Activated T-helper 1 cell treated with Interleukin-2 at 50 U/mL for 16 hours (primary cell): ENCODE measurements at places on chromosomes 12 and 14.

DNA sequence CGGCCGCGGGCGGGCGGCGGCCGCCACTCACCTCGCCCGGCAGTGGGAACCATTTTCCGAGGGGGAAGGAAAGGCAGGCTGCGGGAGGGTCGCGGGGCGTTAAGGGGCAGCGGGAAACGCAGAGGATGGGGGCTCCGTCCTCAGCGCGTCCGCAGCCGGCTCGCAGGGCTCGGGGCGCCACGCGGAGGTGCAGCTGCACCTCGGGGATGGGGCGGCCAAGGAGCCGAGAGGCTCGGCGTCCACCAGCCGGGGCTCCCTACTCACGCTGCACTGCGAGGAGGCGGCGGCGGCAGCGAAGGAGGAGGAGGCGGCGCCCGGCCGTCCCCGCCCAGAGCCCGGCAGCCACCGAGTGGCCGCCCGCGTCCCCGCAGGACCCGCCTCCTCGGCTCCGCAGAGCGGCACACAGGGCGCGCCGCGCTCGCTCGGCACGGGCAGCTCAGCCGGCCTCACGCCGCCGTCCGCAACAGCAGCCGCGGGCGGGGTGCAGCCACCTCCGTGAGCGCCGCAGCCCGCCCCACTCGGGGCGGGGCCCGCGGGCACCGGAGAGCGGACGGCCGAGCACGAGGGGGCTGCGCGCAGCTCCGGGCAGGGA lies at the start of gene ATP2B1:
ATP2B1 (minus strand) TSS at position 274 of the 592 bp plus-strand sequence. CDS start 52,952 bp downstream, outside the sequence.
- DNase-seq, result peak; percentile 80

DNA sequence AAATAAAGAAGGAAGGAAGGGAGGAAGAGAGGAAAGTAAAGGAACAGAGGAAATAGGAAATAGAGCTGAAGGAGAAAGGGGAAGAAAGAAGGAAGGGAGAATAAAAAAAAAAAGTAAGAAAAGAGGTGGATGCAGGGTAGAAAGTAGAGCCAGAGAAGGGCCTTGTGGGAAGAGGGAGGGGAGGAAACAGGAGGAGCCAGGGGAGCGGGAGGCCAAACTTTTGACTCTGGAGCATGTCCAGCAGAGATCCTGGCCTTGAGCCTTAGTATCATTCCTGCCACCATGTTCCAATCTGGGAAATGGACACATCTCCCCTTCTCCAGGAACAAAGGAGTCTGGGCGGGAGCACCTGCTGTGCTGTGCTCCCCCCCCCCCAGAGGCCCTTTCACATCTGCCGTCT lies 11.1 kb upstream of the SMUG1 start:
- DNase-seq, result no peak

- DNase-seq, result no peak
Observed at GRCh38 chr14:39005044-39005880, 97.8 kb downstream of the SEC23A start.

DNA sequence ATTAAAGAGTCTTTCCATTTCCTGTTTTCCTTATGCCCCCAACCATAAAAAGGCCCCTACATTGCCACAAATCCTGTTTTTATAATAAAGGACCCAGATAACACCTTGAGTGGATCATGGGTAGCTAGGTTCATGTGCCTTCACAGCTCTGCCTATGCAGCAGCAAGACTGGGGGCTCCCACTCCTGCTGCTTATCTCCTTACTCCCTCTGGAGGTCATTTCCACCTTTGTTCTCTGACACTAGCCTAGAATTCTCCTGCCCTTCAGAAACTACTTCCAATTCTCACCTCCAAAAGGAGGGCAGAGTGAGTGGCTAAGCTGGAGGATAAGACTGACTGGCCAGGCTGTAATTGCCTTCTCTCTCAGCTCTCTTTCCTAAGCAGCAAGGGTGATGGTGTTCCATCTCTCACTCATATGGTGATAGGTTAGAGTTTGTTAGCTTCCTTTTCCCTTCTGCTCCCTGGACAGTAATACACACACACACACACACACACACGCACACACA lies 20.0 kb upstream of the STAC3 start:
- DNase-seq, result no peak

GRCh38 chr12:131137836-131138637 lies 184.3 kb downstream of the ADGRD1 start:
- DNase-seq, result no peak

- DNase-seq, result no peak
Observed at GRCh38 chr14:39043352-39043943, 59.6 kb downstream of the SEC23A start.

- DNase-seq, result no peak
Observed at GRCh38 chr12:10716704-10717315, 6.3 kb downstream of the YBX3 start.

- DNase-seq, result no peak
Observed at GRCh38 chr14:104712881-104713734, 10.9 kb upstream of the ADSS1 start.

DNA sequence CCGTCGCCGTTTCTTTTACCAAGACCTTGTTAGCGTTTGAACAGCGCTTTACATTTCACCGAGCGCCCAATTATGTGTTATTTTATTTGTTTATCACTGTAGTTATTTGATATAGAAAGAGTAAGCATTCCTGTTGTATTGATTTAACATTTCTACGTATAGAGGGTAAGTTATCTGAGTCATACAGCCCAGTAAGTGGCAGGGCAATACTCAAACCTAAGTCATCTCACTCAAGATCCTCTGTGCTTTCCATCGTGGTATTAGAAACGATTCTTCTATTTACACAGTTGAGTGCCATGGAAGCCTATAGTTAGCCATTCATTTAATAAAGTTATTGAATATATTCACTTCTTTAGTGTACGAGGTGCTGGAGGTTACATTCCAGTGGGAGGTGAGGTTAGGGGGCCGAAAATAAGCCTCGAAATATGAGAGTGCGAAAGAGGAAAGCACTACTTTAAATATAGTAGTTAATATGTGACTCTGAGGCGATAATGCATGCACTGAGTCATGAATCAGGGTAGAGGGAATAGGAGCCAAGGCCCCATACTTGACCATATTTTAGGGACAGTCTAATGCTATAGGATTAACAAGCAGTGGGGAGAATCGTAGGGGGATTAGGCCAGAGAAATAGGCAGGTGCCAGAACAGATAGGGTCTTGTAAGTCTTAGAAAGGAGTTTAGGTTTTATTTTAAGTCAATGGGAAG lies 629 bp downstream of the RAD51AP1 start:
- no peak for DNase-seq

DNA sequence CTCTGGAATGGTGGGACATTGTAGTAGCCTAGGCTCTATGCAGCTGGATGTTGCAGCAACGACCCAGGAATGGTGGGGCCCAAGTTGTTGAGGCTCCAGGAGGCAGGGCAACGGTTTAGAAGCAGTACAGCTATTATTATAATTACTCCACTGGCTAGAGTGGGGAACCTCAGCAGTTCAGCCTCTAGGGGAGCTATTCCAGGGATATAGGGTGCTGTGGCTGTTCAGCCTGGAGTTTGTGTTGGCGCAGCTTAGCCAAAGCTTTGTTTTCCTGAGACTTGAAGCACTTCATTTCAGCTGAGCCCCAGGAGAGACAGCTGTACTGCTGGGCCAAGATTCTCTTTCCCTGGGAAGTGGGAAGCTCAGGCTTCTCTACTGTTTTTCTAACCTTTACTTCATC lies 1023.0 kb upstream of the ATXN7L3B start:
- no peak for DNase-seq

DNA sequence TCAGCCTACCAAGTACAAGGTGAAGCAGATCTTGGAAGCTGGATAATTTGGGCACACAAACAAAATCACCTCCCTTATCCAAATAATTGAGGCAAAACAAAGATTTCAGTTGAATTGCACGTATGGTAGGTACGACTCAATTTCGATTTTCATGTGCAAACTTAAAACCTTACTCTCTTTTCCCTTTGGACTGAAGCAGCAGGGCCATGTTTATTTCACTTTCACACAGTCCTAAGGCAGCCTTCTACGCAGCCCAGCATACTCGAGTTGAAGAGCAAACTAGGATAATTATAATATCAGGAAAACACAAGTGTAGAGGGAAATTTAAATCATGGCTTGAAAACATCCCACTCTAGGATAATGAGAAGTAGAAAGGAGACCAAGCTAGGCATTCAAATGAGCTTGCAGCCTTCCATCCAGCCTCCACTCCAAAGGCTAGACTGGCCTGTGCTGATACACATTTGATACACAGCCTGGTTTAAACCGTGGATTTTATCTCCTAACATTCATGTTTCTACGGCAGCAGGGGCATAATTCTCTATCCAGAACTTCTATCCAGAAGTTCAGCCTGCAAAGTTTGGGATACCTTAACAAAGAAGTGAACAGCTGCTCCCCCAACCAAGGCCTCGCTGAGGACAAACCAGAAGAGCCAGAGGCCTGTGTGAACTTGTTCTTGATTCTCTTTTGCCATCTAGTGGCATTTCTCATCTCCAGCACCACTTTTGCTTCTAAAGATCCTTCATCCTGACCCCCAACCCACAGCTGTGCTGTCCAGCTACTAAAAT lies 2.4 kb upstream of the RNASE7 start:
- DNase-seq, result no peak

GRCh38 chr12:114306646-114307045 lies 99.3 kb downstream of the TBX5 start:
- DNase-seq, result no peak

GRCh38 chr12:77115471-77115870 lies 50.1 kb upstream of the E2F7 start:
- DNase-seq, result no peak

DNA sequence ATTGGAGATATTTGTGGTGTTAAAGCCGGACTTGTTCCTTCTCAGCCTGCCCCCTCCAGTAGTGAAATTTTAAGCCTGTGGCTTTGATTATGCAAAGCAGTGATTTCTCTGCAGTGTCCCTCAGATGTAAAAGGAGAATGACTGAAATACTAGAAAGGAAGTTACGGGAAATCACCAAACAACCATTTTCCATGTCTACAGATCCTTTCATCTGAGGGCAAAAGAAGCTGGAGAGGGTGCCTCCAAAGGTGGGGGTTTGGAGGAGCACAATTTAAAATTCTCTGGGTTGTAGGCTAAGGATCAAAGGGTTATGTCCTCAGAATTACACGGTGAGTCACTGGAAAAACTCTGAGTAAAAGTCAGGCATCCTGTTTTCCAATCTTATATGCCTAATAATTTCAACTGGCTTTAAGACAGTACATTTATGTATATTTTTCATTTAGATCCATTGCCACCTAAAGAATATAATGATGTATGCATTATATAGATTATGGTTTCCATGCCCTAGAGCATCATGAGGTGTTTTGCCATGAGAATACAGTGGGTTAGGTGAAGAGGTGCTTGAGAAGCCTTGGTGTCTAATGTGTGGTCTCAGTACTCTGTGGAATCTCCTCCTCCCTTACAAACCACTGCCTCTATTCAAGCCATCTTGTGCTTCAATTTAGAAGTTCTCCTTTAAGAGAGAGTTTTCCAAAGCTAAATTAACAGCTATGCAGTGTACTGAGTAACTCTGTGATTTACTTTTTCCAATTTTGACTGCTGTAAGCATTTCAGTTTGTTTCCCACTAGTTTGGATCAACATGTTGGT lies 362.1 kb downstream of the RAD51B start:
- DNase-seq, result no peak

GRCh38 chr12:57085999-57086492 lies 2.9 kb upstream of the NAB2 start:
- DNase-seq, result no peak

DNA sequence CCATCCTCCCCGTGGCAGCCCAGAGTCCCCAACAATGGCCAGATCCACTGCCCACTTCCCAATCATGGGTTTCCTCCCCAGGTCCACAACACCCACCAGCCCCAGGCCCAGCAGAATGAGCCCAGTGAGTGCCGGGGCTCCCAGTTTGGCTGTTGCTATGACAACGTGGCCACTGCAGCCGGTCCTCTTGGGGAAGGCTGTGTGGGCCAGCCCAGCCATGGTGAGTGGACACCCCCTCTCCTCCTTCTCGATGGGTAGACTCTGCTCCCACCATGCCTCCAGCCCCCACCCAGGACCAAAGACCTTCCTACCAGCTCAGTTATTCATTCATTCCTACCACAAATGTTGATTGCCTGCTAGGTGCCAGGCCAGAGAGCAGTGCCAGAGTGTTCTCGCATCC lies 23.8 kb downstream of the PAPLN start:
- no peak for DNase-seq

DNA sequence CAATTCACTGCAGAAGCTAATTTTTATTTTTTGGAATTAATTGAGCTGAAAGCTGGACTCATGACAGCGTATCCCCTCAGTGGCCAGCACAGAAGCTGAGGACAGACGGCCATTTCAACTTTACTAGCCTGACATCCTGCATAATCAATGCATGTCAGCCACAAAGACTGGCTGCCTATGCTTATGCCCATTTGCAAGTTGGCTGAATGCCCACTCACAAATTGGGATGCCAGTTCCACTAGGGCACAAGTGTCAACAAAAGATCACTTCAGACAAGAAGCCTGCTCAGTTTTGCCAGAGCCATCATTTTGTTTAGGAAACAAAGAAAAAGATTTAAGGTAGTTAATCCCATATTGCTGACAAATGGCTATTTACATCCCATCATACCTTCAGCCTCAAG lies 417.6 kb downstream of the NOVA1 start:
- no peak for DNase-seq

GRCh38 chr14:75202657-75203056 lies 26.2 kb upstream of the TMED10 start:
- DNase-seq, result no peak

- no peak for DNase-seq
Observed at GRCh38 chr14:72291908-72292688, 359.9 kb downstream of the RGS6 start.

GRCh38 chr12:78236264-78236663 lies 405.6 kb downstream of the NAV3 start:
- DNase-seq, result no peak

- DNase-seq, result no peak
Observed at GRCh38 chr12:54588890-54589267, 420 bp upstream of the PPP1R1A start.

GRCh38 chr12:98725476-98726247 lies 80.6 kb downstream of the APAF1 start:
- no peak for DNase-seq

- no peak for DNase-seq
Observed at GRCh38 chr12:120658286-120659150, 18.1 kb downstream of the CABP1 start.

DNA sequence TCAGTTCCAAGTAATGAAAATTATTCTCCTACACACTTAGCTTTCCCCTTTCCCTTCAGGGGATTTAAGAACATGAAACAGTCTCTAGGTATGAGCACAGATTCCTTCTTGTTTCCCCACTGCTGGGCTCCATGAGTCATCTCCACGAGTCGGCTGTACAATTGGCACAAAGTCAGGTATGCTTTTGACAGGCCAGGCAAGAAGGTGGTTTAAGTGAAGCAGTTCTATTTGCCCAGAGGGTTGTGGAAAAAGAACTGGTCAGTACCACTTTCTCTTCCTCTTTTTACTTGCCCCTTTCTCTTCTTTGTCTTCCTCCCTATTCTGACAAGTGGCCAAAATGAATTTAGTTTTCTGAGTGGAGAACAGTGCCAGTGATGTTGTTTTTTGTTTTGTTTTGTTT lies 16.3 kb downstream of the DYNC1H1 start:
- no peak for DNase-seq

- no peak for DNase-seq
Observed at GRCh38 chr12:26278266-26278665, 82.9 kb downstream of the SSPN start.

- no peak for DNase-seq
Observed at GRCh38 chr14:40003773-40004172, 571.5 kb upstream of the FBXO33 start.

- DNase-seq, result no peak
Observed at GRCh38 chr14:100677554-100678468, 48.9 kb upstream of the DLK1 start.
